ENCODE measurements at places on chromosomes 5 and 9.
A peak's percentile ranks its signal among the peaks of the same experiment; 100 is the strongest.

DNA sequence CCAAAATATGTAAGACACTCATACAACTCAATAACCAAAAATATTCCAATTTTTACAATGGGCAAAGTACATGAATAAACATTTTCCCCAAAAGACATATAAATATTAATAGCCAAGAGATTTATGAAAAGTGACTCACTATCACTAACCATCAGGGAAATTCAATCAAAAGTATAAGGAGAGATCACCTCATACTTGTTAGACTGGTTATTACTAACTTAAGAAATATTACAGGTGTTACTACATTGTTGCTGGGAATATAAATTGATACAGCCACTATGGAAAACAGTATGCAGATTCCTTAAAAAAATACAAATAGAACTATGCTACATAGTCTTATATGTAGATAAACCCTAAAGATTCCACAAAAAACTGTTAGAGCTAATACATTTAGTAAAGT is 21.8 kb downstream of the BTNL8 start:
- no peak for DNase-seq

GRCh38 chr9:18718393-18718792 is 244.4 kb downstream of the ADAMTSL1 start:
- DNase-seq = no peak

DNA sequence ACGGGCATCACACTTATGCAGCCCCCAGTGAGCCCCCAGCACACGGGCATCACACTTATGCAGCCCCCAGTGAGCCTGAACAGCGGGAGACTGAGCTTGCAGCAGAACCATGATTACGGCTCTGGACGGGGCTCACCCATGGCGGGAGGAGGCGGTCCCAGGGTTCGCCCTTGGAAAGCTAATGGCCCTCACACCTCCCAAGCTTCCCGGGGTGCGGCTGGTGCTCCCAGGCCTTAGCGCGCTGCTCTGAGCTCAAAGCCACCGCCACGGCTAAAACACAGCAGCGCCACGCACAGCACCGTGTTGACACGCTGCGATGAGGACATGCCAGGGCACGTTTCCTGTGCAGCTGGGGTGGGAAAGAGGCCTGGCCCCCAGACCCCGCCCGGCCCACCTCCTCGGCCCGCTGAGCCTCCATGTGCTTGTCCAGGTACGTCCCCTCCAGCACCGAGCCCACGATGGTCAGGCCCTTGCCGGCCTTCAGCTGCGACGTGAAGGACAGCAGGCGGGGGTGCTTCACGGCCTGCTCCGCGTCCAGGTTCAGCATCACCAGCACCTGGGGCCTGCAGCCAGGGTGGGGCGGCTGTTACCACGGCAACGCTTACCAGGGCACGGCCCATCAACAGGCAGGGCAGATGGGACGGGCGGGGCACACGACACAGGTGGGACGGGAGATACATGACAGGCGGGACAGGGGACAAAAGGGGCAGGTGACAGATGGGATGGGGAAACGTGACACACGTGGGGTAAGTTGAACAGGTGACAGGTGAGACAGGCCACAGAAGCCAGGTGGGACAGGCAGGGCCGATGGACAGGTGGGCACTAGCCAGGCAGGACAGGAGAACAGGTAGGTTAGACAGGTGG is 38.4 kb downstream of the SLC12A7 start:
- no peak for DNase-seq

DNA sequence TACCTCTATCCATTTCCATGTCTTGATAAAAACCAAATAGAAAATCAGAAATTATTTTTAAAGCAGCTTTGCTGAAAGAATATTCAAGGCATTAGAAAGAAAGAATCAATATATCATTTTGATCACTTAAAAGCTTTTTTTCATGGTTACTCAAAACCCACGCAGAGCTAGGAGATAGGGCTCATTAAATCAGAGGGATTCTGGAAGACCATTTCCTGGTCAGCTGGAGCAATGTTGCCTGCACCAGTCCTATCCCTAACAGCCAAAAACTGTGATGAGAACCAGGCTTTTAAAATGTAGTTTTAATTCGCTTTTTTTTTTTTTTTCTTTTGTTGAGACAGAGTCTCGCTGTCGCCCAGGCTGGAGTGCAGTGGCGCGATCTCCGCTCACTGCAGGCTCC is 72.3 kb downstream of the ARSB start:
- no peak for DNase-seq

DNA sequence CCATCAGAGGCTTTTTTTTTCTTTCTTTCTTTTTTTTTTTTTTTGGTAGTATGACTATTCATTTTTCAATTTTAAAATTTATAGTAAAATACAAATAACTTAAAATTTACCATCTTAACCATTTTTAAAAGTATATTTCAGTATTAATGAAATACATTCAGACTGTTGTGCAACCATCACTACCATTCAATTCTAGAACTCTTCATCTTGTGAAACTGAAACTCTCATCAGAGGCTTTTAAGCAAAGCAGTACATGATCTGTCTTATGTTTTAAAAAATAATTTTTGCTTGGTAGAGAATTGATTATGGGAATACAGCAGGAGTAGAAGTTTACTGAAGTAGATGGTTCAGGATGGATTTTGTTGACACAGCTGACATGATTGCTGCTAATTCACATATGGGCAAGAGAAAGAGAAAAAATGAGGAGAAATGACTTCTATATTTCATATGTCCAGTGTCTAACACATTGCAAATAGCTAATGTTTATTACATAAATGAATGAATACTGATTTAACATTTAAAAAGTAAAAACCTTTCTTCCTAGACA is 13.4 kb downstream of the ELOVL7 start:
- no peak for DNase-seq

DNA sequence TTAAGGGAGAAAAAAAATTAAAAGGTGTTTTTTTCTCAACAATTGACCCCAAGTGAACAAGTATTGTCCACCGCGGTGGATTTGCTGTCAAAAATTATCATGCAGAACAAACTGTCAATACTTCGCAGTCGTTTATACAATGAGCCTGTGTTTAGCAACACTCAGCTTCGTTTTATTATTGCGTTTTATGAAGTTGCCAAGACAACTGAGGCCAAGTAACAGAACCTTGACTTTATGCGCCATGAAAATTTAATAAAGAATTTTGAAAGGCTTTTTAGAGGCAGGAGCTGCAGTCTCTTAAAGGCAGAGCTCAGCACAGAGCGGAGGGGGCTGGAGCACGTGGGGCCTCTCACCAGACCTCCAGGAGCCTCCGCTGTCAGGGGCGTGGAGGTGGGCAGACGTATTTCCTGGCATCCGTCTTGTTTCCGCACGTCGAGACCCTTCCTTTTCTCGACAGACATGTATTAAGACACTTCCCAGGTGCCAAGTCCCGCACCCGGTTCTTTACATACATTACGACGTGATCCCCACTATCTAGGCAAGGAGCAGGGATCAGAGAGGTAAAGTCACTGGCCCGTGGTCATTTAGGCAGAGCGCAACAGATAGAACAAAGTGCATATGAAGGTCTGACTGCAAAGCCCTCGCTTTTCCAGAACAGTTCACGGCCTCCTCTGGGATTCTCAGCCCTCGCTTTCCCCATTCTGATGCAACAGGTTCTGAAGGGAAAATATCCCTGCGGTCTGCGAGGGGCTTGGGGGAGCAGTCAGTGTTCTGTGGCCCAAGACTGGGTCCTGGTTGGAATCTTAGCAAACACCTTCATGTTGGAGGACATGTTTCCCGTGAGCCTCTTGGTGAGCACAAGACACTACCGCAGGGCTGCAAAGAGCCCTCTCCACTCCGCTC is 164.4 kb downstream of the DAB2IP start:
- no peak for DNase-seq

- no peak for DNase-seq
Observed at GRCh38 chr5:179315356-179315890, 29.8 kb downstream of the ADAMTS2 start.

DNA sequence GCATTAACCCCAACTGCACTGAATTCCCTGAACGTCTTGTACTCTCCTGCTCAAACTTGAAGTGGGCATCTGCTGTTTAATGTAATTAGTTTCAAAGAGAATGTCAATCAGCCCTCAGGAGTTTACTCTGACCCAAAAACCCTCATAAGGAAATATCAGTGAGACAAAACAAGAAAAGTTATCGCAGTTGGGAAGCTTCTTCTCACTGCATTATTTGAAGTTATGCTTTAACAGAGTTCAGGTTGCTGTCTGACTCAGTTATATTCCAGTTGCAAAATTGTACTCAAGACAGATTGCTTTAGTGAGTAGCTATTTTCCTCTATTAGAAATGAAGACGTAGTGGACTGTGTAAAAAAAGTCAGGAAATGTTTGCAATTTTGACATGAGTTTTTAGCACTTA is 52.1 kb downstream of the PPIC start:
- DNase-seq = no peak

GRCh38 chr5:23405316-23406068 is 101.9 kb upstream of the PRDM9 start:
- DNase-seq = no peak

GRCh38 chr5:90193185-90193822 is 216.3 kb downstream of the CETN3 start:
- DNase-seq = no peak

- peak; percentile 55 for DNase-seq
Observed at GRCh38 chr9:121550569-121551512, 51.2 kb upstream of the GGTA1 start.

- DNase-seq = no peak
Observed at GRCh38 chr5:135423146-135423845, 23.9 kb downstream of the DCANP1 start.

DNA sequence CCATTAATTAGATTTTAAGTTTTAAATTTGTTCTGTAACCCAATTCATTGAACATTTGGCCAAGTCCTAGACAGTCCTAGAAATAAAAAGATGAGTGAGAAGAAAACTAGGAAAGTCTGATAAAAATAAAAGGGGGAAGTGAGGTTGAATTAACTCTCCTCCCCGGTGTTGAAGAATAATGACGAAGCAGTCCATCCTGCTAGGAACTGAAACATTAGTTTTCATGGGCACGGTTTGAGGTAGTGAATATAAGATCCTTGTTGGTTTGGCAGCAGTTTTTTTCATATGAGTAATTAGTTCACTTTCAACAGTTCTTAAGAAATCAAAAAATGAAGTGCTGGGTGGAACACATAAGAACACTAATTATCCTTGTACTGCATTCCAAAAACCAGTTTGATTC is 103.1 kb downstream of the MTREX start:
- DNase-seq = no peak

GRCh38 chr5:147558826-147559225 is 49.0 kb upstream of the DPYSL3 start:
- DNase-seq = peak; percentile 32

- no peak for DNase-seq
Observed at GRCh38 chr5:2493356-2493755, 258.1 kb downstream of the IRX2 start.

- no peak for DNase-seq
Observed at GRCh38 chr5:143534761-143535154, 131.3 kb upstream of the NR3C1 start.

DNA sequence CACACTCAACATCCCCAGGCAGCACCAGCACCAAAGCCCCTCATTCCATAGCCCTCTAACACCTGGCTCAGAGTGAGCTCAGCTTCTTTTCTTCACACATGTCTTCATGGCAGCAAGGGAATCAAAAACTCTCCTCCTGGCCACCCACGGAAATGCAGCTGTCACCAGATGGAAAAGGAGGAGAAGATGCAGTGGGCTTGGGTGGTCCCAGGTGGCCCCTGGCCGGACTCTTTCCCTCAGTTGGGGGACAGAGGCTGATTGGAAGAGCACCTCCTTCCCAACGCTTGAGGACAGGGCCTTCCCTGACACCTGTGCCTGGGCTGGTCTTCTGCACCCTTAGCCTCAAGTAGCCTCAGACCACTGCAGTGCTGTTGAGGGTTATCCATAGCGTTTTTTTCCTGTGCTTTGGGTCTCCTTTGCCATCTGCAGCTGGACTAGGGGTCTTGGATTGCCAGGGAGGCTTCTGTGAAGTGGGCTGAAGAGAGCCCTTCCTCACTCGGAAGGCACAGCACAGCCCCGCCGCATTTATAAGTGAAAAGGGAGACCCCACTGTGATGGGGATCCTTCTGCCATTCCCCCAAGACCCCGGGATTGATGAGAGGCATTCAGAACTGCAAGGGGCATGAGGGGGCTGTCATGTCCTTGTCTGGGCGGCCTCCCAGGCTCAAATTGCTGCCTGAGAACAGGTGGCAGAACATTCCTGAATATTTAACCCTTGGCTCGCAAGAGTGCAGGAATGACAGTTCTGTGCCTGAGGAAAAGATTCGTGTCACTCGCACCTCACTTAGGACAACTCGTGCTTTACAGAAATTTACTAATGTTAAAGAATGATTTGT is 200.0 kb downstream of the AUH start:
- DNase-seq = no peak

GRCh38 chr5:88782571-88782970 is 100.4 kb downstream of the MEF2C start:
- no peak for DNase-seq
